ENCODE measurements at places on chromosomes 13 and 19.

- DNase-seq = no peak
Observed at GRCh38 chr19:2625434-2625833, 77.1 kb downstream of the GNG7 start.

- DNase-seq = no peak
Observed at GRCh38 chr19:7494416-7495098, 5.7 kb upstream of the PEX11G start.

GRCh38 chr13:40187324-40187795 lies 479.1 kb downstream of the FOXO1 start:
- no peak for DNase-seq

GRCh38 chr13:21538753-21539152 lies 65.2 kb downstream of the MICU2 start:
- DNase-seq = no peak

- no peak for DNase-seq
Observed at GRCh38 chr19:39557811-39558623, 18.1 kb upstream of the EID2 start.

DNA sequence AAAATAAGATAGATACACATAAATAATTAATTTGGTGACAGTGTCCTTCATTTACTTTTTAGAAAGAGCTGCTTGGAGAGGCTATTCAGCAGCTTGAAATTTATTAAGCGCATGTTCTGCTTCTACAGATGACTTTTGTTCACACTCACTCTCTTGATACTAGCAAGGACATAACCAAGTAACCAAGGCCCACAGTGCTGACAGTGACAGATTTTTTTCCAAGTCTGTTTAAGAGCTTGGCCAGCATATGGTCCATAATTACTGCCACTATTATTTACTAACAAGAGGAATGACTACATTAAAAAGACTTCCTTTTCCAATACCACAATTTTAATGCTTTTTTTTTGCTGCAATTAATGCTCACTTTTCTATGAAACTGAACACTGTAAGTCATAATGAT lies 673.7 kb upstream of the MIR17HG start:
- no peak for DNase-seq

DNA sequence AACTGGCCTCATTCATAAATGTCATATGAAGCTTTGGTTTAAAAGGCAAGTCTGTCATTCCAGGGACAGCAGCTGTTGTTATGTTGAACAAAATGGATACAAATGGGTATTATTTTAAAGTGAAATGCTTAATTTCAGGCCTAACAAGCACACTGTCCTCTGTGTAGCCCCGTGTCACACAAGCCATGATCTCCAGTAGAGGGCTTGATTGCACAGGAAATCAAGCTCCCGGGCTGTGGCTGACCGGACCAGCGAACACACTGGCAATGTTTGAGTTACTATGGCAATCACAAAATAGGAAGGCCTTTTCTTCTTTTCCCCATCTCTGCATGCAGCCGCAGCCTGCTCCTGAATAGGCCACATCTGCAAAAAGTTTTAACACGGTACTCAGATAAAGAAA lies 64.0 kb upstream of the GSX1 start:
- no peak for DNase-seq

- no peak for DNase-seq
Observed at GRCh38 chr19:6226444-6227155, 53.2 kb downstream of the MLLT1 start.

- DNase-seq = no peak
Observed at GRCh38 chr19:45137179-45137761, 23.5 kb downstream of the NKPD1 start.

GRCh38 chr13:97934590-97934989 lies 18.9 kb upstream of the IPO5 start:
- DNase-seq = no peak

DNA sequence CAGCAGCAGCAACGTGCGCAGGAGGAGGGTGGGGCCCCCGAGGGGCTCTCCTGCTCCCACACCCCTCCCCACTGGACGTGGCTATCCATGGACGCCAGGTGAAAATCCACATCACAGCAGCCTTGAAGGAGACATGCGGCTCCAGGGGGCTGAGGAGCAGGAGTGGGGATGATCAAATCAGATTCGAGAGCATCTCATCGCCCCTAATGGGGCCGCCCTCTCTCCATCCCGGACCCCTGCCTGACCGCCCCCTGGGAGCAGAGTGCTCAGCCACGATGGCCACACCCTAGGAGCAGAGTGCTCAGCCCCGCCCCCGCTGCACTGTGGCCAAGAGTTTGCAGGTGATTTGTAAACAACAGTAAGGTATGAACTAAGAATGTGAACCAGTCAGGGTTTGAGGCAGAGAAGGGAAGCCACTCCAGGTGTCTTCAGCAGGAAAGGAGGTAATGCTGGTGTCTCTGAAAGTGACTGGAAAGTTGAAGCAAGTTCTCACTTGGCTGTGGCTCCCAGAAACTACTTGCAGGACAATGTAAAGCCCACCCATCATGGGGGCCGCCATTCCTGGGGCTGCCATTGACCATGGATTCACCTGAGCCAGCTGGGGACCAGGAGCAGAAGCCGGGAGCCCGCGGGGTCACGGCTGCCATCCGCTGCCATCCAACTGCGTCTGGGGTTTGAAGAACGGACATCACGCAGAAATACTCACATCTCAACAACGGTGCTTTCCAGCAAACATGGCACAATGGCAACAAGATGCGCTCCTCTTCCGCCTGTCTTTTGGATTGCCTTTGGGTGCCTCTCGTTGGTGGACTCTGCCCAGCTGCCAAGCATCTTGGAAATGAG lies 71.8 kb downstream of the SPACA7 start:
- no peak for DNase-seq

DNA sequence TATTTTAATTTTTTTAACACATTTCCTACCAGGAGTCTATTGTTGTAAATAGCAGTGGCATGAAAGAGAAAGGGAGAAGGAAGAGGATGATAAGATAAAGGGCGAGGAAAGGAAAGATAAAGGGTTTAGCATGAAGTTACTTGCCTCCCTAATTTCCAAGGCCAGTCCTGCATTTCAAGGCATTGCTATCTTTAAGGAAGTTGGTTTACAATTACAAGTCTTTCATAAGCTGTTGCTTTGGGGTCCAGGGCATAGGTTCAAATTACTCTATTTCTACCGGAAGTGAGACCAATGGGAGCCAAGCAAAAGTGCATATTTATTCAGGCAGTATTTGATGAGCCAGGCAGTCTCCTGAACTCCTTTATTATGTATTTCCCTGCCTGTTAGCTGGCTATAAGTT lies 27.7 kb upstream of the UBL3 start:
- DNase-seq = no peak

DNA sequence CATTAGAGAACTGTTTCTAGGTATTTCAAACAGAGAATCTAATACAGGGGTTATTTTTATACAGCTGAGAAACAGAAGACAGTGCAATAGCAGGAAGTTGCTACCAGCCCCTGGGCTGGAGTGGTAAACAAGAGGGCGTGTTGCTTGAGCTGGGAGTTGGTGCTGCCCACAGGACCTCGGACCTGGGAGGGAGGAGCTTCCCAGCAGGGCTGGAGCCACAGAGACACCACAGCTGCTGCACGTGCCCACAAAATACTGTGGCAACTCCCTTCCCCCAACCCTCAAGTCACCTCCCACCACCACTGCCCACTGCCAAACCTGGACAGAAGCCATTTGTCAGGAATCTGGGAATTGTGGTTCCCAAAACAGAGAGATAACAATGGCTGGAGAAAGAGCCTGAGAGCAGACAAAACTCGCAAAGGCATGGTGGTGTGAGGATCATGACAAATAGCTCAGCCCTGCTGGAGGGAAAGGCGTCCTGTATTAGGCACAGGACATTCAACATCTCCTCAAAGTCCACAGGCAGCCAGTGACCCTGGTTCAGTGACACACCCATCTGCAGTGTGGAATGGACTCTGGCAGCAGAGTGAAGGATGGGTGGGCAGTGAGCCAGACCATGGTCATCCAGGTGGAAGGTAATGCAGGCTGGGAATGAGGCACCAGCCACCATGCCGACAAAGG lies 57.2 kb downstream of the SPATA13 start:
- DNase-seq = no peak

GRCh38 chr19:35141837-35142605 lies 1.0 kb upstream of the FXYD7 start:
- DNase-seq = no peak

DNA sequence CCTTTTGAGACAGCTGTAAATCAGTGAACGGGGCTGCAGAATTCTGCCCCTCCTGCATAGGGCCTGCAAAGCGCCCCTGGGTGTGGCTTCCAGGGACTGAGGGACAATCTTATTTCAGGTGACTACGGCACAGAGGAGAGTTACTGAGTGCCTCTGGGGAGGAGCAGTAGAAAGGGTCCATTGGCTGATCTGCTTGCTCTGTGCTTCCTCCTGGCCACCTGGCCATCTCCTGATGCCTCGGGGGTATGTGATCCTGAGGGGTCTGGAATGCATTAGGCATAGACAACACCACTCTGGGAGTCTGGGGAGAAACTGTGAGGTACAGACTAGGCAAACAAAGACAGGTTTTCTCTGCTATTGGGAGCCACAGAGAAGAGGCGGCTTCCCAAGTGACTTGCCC lies 2.8 kb downstream of the KCTD15 start:
- DNase-seq = no peak

DNA sequence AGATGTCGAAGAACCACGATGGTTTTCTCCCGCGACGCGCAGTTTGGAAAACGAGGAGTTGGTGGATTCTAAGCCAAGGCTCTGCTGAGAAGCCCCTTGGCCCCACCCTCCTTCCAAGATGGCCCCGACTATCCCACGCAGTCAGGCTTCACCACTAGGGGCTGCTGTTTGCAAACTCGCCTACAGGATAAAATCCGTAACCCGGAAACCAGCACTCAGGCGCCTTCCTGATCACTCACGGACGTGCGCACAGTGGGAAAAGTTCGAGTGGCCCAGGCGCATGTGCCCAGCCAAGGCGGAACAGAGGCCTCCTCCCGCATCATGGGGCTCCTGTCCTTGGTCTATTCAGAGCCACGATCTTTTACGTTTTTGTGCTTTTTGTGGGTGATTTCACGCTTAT lies 19.2 kb upstream of the UQCR11 start:
- DNase-seq = peak; percentile 9

- no peak for DNase-seq
Observed at GRCh38 chr13:51278426-51279130, 56.4 kb downstream of the FAM124A start.

DNA sequence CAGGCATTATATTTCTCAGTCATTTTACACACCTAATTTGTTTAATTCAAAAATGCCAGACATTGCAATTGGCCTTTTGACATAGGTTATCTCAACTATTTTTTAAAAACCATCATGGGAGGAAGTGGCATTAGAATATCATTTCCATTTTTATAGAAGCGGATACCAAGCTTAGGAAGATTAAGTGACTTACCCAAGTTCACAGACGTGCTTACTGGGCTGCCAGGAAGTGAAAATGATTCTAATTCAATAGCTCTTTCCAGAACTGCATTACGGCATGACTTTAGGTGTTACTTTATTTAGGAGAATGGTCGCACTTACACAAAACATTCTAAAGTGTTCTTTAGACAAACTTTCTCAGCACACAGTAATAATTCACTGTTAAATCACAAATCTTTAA lies 231.9 kb downstream of the KLF12 start:
- DNase-seq = no peak

DNA sequence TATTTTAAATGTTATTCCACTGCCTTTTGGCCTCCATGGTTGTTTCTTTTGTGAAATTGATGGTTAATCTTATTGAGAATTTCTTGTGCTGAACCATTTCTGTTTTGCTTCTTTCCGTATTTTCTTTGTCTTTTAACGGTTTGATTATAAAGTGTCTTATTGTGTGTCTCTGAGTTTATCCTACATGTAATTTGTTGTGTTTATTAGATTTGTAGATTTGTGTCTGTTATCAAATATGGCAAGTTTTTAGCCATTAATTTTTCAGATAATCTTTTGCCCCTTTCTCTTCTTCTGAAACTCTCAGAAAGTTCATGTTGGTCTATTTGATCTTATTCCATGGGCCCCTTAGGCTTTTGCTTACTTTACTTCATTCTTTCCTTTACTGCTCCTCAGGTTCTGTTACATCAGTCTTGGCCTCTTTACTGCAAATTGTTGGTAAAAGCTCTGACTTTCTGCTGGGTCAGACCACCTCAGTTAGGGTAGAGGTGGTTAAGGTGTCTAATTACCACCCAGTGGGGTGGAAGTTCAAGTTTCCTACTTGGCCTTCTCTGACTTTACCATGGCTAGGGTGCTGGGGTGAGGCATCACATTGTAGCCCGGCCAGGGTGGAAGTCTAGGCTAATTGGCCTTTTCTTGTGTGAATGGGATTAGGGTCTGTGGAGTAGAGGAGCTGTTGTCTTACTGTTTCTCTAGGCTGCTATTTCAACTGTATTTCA lies 58.3 kb downstream of the ZMYM2 start:
- DNase-seq = no peak

- no peak for DNase-seq
Observed at GRCh38 chr19:7970716-7971448, 27.4 kb upstream of the TIMM44 start.

DNA sequence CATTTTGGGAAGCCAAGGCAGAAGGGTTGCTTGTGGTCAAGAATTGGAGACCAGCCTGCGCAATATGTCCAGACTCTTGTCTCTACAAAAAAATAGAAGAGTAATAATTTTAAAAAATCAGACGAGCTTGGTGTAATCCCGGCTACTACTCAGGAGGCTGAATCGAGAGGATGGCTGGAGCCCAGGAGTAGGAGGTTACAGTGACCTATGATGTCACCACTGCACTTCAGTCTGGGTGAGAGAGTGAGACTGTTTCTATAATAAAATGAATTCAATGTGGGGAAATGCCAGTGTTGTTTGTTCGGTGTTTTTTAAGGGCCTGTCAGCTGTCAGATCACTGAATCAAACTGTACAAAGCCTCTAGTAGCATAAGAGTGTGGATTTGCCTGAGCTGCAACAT lies 1.2 kb upstream of the FBXL3 start:
- DNase-seq = no peak

DNA sequence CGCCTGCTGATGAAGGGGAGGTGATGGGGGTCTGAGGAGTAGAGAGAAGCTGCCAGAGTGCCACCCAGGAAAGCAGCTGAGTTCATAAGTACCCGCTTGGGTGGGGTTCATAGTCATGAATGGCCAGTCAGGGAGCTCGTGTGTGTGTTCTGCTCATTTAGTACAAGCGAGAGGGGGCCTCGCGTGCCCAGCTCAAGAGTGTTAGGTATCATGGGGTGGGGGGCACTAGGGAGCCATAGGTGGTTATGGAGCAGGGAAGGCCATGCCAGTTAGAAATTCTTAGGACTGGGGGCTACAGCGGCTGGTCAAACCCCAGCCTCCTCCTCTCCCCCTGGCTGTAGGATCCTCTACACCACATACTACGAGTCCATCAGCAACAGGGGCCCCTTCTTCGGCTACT lies 46.8 kb downstream of the CD320 start:
- no peak for DNase-seq

- no peak for DNase-seq
Observed at GRCh38 chr19:1970003-1970805, 29.2 kb downstream of the CSNK1G2 start.

GRCh38 chr19:11479898-11480714 lies 740 bp downstream of the ELAVL3 start:
- no peak for DNase-seq

- no peak for DNase-seq
Observed at GRCh38 chr19:35310811-35311465, 18.0 kb upstream of the CD22 start.

- DNase-seq = peak; percentile 96
Observed at GRCh38 chr19:42113641-42114348, 18.5 kb downstream of the POU2F2 start.

GRCh38 chr19:49781394-49781793 lies 14.6 kb downstream of the AP2A1 start:
- DNase-seq = no peak

Data from non-pigmented ciliary epithelial cell (primary cell).